GM12878 (cell line): ENCODE measurements at places on chromosomes 13 and 19. TPM values are rescaled to one million over a fixed set of nuclear protein-coding genes. Genes with fewer than 3 reads are reported as not detected.

DNA sequence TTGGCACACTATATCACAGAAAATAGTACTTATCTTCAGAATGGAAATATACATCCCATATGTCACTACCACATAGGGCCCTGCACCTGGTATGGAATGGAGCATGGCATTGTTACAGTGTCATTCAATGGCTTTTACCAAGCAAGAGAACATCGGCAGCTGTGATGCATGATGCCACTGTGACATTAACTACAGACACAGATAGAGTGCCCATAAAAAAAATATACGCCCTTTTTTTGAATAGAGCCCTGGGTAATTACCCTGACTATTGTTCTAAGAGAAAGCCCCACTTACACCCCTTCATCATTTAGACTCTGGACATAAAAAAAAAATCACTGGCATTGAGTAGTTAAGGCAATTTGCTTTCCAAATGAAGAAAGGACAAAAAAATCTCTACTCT lies 320.3 kb downstream of the DNAJC15 start:
- no peak for DNase-seq

- DNase-seq, result peak; percentile 94
Measured at GRCh38 chr19:41945135-41945766, 13.9 kb downstream of the RABAC1 start.

DNA sequence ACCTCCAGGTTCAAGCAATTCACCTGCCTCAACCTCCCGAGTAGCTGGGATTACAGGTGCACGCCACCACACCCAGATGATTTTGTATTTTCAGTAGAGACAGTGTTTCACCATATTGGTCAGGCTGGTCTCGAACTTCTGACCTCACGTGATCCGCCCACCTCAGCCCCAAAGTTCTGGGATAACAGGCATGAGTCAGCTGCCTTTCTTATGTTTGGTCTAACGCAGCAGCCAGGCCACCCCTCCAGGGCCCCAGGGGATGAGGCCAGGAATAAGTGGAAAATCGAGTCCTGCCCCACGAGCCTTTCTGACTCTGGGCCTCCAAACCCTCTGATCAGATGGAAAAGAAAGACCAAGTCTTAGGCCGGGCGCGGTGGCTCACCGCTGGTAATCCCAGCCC lies 44.5 kb downstream of the CERS4 start:
- DNase-seq, result no peak

DNA sequence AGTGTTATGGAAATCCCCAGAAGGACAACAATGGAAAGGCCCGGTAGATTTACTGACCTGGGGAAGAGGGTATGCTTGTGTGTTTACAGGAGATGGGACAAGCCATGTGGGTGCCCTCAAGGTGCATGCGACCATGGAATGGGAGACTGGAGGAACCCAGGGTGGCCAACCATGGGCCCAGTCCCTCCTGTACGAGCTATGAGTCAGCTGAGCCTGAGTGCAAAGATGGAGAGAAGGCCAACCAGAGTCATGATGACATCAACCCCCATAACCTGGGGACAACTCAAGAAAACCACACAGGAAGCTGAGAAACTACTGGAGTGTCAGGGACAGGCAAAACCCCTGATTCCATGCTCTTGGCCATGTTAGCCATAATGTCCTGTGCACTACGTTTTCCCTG lies 7.8 kb downstream of the ZNF350 start:
- DNase-seq, result no peak

- DNase-seq, result no peak
Measured at GRCh38 chr19:38470788-38471480, 37.4 kb downstream of the RYR1 start.

DNA sequence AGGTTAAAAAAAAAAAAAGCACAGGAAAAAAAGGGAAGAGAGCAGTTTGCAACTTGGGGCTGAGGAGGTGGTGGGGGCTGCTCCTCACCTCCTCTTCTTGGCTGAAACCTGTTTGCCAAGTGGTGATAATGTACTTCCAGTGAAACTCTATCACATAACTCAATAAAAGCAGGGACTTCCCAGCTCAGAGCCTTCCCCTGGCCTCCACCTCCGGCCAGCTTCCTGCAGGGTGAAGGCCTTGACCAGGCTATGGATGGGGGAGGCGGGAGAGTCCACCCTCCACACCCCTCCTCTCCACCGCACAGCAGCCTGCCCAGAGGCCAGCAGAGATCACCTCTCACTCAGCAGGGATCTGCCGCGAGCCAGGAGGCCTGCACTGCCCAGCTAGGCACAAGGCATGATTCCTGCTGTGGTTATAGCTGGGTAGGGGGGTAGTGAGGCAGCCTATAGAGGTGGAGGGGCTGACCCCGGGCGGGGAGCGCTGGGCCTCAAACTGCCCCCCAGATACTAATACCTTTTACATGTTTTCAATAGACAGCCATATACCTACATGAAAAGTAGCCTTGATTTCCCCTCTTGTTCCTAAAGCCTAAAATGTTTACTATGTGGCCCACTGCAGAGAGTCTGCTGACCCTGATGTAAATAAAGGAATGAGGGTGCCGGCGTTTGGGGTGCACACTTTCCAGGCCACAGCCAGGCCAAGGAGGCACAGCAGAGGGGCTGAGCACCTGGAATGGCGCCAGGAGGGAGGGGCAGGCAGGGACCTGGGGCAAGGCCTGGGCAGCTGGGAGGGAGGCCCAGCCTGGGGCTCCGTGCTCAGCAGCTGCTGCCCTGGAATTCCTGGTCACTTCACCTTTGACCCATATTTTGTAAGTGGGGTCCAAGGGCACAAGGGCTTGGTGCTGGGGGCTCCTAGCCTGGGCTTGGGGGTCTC lies 10.3 kb downstream of the ZNF787 start:
- no peak for DNase-seq

DNA sequence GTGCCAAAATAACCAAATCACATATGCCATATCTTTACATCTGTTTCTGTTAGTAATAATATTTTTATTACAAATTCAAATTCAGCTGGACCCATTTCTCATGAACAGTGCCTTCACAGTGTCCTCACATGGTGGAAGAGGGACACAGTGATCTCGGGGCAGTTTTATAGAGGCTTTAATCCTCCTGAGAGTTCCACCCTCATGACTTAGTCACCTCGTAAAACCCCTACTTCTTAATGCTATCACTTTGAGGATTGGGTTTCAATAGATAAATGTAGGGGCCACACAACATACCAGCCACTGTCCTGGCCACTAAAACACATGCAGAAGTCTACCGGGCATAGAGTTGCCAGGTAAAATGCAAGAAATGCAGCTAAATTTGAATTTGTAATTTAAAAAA lies 201.5 kb downstream of the MYO16 start:
- DNase-seq, result no peak

- DNase-seq, result no peak
Measured at GRCh38 chr19:38852231-38853044, 2.7 kb upstream of the HNRNPL start.

DNA sequence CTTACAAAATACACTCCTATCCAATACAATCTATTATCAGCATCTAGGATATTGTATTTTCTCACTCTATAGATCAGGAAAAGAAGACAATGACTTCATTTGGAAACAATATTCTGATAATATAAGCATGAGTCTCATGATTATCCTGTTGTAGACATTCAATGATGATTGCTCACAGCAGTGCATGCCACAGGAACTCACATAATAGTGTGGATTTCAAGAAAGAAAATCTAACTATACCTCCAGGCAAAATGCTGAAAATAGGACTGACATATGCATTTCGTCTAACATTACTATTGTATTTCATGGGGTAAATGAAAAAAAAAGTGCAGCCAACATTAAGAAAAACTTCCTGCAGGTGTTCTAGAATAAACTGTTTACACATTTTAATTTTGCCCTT lies 122.6 kb downstream of the POSTN start:
- DNase-seq, result no peak

DNA sequence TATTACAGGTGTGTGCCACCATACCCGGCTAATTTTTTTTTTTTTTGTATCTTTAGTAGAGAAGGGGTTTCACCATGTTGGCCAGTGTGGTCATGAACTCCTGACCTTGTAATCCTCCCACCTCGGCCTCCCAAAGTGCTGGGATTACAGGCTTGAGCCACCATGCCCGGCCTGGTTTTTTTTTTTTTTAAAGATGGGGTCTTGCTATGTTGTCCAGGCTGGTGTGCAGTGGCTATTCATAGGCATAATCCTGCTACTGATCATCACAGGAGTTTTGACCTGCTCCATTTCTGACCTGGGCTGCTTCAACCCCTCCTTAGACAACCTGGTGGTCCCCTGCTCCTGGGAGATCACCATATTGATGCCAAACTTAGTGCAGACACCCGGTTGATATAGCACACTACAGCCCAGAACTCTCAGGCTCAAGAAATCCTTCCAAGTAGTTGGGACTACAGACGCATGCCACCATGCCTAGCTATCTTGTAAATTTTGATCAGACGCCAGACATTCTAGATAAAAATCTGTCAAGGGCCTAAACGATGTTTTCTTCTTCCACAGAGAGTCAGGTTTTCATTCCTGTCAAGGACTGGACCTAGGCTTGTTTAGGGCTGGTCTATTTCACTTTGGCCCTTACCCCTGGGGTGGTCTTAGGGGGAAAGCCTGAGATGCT lies 9.5 kb downstream of the PLAUR start:
- DNase-seq, result no peak

GRCh38 chr19:47316513-47316912 lies 6.9 kb downstream of the C5AR1 start:
- no peak for DNase-seq

DNA sequence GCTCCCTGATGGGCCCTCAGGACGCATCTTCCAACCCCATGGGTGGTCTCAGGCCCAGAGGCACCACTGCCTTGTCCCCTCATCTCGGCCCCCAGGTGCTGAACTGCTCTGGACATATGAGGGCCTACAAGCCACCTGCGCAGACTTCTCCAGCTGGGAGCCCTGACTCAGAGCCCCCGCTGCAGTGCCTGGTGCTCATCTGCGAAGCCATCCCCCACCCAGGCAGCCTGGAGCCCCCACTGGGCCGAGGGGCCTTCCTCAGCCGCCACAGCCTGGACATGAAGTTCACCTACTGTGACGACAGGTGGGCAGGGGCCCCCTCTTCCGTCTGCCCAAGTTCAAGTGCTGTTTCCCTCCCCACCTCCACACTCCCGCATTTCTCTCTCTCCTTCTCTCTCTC lies 12.2 kb downstream of the HIF3A start:
- DNase-seq, result no peak

DNA sequence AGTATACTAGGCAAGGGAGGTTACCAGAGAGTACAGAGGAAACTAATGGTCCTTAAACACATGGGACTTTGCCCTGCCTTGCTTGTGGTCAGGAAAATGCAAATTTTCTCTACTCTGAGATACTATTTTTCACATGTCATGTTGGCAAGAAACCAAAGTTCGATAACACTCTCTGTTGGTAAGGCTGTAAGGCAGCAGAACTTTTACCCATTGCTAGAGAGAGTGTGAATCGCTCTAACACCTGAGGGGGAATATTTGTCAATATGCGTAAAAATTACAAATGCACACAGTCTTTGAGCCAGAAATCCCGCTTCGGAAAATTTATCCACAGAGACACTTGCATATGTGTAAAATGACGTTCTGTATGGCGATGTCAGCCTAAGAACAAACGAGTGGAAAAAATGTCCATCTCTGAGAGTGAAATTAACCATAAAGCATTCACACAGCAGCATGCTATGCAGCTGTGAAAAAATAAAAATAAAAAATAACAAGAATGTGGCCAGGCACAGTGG lies 9.5 kb upstream of the RFX1 start:
- peak; percentile 94 for DNase-seq

GRCh38 chr19:28239270-28239669 lies 973.7 kb downstream of the UQCRFS1 start:
- DNase-seq, result no peak

DNA sequence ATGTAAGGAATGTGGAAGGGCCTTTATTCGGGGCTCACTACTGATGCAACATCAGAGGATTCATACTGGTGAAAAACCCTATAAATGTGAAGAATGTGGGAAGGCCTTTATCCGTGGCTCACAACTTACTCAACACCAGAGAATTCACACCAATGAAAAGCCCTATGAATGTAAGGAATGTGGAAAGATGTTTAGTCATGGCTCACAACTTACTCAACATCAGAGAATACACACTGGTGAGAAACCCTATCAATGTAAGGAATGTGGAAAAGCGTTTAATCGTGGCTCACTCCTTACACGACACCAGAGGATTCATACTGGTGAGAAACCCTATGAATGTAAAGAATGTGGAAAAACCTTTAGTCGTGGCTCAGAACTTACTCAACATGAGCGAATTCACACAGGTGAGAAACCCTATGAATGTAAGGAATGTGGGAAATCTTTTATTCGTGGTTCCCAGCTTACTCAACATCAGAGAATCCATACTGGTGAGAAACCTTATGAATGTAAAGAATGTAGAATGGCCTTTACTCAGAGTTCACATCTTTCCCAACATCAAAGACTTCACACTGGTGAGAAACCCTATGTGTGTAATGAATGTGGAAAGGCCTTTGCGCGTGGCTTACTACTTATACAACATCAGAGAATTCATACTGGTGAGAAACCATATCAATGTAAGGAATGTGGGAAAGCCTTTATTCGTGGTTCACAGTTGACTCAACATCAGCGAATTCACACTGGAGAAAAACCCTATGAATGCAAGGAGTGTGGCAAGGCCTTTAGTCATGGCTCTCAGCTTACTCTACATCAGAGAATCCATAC lies 44.3 kb downstream of the ZNF585A start:
- DNase-seq, result no peak

- DNase-seq, result no peak
Measured at GRCh38 chr19:33460221-33460908, 61.2 kb downstream of the PEPD start.

DNA sequence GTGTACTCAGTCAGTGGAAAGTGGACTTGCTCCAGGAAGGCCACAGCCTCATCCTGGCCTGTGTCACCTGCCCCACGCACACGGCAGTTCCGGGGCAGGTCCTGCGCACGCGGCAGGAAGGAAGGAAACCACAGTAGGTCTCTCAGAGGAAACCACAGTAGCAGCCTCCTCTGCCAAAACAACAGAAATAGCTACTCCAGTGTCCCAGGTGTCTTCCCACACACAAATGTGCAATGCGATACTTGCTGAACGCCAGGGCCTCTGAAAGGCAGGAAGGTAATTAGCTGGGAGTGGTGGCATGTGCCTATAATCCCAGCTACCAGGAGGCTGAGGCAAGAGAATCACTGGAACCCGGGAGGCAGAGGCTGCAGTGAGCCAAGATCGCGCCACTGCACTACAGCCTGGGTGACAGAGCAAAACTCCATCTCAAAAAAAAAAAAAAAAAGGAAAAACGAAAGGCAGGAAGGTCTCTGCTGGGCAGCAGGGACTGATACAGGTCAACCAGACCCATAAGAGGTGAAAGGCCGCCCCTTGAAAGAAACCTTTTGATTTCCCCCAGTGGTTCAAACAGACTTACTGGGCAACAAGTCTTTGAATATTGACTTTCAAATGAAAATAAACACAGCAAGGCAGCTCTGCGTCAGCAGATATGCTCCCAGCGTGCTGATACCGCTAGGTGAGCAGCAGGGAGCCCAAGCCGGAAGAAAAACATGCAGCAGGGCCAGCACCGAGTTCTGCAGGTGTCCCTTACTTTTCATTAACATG lies 49.5 kb downstream of the CRYL1 start:
- DNase-seq, result peak; percentile 65

GRCh38 chr13:112711528-112712265 lies 21.9 kb downstream of the ATP11A start:
- no peak for DNase-seq

The MYH14 gene
- total RNA-seq, result 0.27 and 0.69 TPM in 2 replicates

The CFAP97D2 gene
- total RNA-seq, result not detected in 2 replicates

The LATS2 gene
- 7.8 and 9.8 TPM in 2 replicates for total RNA-seq

The MEF2B gene
- total RNA-seq, result 33.0 and 36.6 TPM in 2 replicates

The PTPRH gene
- 0.08 and 0.13 TPM in 2 replicates for total RNA-seq

The CXCL17 gene
- not detected in 2 replicates for total RNA-seq

The ZNF558 gene
- 7.2 and 7.4 TPM in 2 replicates for total RNA-seq

The ACER1 gene
- total RNA-seq, result not detected in 2 replicates
